CD4-positive, alpha-beta T cell treated with Interleukin-21 for 1 hour (primary cell): ENCODE measurements at places on chromosomes 4 and X.

DNA sequence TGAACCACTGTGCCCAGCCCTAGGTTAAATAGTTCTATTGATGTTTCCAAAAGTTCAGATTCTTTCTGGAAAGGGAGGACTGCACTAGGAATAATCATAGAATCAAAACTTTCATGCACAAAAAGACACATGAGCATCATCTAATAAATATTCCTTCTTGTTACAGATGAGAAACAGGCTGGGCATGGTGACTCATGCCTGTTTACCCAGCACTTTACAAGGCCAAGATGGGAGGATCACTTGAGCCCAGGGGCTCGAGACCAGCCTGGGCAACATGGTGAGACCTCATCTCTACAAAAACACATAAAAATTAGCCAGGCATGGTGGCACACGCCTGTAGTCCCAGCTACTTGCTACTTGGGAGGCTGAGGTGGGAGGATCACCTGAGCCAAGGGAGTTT lies 27.7 kb downstream of the LARP7 start:
- no peak for DNase-seq

DNA sequence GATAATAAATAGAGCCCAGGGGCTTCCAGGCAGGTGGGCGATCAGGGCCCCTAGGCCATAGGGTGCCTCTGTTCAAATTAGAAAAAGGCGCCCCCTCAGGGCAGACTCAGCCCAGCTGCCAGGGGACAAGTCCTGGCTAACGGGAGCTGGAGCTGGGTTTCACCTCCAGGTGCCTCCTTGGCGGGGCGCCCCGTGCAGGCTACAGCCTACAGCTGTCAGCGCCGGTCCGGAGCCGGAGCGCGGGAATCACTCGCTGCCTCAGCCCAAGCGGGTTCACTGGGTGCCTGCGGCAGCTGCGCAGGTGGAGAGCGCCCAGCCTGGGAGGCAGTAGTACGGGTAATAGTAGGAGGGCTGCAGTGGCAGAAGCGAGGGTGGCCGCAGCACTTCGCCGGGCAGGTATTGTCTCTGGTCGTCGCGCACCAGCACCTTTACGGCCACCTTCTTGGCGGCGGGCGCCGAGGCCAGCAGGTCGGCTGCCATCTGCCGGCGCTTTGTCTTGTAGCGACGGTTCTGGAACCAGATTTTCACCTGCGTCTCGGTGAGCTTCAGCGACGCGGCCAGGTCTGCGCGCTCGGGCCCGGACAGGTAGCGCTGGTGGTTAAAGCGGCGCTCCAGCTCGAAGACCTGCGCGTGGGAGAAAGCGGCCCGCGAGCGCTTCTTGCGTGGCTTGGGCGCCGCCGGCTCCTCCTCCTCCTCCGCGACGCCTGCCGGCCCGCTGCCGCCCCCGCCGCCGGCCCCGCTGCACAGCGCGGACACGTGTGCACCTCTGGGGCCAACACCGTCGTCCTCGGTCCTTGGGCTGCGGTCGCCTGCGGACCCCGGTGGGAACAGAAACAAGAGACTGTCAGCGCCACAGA lies 2.4 kb downstream of the NKX3-2 start:
- DNase-seq, result peak; percentile 35

GRCh38 chr4:101252721-101253120 lies 94.6 kb downstream of the PPP3CA start:
- no peak for DNase-seq

- DNase-seq, result no peak
These were observed 63.7 kb downstream of the TENM3 start for GRCh38 chr4:182306792-182307507.

DNA sequence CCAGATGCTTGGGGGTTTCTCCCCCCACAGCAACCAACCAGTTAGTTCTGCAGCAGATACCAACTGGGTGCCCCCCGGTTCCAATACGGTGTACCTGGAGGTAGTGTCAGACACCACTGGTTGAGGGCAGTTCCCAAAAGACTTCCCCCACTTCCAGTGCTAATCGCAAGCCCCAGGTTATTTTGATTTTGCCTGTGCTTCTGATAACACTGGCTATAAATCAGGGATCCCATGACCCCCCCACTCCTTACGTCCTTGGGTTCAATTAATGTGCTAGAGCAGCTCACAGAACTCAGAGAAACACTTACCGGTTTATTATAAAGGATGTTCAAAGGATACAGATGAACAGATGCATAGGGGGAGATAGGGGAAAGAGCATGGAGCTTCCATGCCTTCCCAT lies 5.5 kb downstream of the CLCN3 start:
- DNase-seq, result no peak

DNA sequence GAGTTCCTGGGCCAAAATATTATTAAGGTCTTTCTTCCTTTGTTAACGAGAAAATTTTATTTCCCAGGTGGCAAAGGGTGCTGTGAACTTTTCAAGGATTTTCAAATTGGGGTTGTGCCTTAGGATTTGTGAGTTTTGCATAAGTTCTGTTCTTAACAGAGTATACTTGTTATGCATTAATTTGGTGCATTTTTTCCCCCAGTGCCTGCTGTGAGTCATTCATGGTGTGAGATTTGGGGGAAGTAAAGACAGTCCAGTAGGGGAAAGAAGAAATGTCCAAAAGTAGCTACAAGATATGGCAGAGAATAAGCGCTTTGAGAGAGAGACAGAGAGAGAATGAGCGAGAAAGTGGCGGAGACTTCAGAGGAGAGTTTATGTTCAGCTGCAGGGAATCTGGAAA lies 239.2 kb downstream of the ARHGAP10 start:
- DNase-seq, result no peak

DNA sequence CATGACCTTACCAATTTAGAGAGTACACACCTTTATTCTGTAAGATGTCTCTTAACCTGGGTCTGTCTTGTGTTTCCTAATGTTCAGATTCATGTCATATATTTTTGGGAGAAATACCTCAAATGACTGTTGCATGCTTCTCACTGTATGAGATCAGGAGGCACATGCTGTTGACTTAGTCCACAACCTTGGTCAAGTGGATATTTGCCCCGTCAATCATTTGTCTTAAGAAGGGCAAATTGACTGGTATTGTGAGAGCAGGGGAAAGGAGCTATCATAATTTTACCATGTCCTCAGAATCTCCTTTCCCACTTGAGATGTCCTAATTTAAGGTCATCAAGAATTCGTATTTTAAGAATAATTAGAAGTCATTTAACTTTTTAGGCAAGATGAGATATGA lies 11.0 kb downstream of the NUDT9 start:
- DNase-seq, result no peak

GRCh38 chr4:3476341-3476747 lies 13.2 kb downstream of the DOK7 start:
- DNase-seq, result no peak

DNA sequence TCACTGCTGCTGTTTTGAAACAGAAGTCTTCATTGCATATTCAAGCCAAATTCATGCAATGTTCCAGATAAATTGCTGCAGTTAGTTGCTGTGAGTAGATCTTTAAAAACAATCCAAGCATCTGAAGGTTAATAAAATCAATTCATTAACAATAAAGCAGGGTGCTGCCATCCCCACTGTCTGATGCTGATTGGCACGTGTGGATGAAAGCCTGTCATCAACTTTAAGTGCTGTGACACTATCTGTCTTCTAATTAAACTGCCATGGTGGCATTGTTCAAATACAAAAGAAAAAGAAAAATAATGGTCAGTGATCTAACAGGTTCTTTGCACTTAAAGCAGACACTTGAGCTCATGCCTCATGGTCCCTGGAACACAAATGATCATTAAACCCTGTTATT lies 63.0 kb upstream of the MND1 start:
- DNase-seq, result no peak

DNA sequence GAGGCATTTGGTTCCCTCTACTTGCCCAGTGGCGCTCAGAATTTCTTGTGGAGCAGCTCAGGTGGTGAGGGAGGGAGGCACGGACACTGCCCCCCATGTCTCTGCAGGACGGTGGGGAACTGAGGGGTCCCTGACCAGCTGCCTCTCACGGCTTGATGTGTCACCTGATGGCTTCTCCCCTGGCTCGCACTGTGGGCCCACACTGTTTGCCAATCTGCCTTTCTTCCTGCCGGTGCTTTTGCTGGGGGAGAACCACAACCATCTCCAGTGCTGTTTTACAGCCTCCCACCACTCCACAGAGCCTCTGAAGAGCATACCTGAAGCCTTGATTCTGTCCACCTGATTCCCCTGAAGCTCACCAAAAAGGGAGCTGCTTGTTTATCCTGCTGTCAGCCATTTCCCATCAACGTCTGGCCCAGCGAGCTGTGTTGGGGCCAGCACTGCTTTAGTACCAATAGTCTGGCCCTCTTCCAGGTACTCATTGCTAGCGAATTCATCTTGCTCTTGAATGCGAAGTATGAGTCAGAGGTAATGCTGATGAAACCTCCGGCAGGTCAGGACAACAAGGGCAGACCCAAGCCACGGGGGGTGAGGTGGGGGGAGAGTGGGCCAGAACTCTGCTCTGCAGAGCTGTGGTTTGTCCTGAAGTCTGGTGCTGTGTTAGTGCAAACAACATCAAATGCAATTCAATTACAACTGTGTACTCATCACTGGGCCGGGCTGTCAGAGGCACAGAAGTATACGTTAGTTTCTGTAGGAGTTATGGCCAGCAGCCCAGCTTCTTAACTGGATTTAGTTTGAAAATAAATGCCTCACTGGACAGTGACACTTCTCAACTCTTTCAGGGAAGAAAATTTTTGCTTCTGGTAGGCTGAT lies 208.3 kb upstream of the JADE1 start:
- no peak for DNase-seq

DNA sequence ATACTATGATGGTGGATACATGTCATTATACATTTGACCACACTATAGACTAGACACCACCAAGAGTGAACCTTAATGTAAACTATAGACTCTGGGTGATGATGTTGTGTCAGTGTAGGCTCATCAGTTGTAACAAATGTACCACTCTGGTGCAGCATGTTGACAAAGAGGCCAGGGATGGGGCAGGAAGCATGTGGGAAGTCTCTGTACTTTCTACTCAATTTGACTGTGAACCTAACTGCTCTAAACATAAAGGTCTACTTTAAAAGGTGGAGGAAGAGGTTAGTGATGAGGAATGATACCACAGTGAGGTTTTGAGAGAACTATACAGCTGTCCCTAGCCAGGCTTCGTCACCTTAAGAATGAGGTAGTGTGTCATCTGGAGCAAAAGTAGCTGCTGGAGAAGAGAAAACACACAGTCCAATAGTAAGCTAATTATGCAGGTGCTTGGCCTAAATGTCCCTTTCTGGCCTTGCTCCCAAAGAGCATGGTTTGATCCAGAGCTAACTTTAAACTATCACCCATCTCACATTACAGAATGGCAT lies 38.4 kb downstream of the GRSF1 start:
- DNase-seq, result no peak

- DNase-seq, result peak; percentile 75
These were observed 4.9 kb upstream of the TXK start for GRCh38 chr4:48138936-48139335.

DNA sequence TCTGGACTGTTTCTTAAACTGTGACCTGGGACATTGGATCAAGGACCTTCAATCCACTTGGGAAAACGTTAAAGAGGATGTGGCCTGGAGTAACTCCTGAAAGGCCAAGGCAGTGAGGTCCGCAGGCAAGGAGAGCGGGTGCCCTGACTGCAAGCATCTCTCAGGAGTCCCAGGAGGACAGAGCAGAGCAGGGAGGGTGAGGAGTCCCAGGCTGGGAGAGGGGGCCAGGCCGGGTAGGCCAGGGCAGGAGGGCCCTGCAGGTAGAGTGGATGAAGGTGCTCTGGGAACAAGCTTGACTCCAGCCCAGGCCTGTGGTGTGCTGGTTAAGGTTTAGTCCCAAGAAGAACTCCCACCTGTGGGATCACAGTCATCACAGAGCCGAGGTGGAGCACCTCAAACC lies 13.8 kb downstream of the PNMA6E start:
- no peak for DNase-seq

DNA sequence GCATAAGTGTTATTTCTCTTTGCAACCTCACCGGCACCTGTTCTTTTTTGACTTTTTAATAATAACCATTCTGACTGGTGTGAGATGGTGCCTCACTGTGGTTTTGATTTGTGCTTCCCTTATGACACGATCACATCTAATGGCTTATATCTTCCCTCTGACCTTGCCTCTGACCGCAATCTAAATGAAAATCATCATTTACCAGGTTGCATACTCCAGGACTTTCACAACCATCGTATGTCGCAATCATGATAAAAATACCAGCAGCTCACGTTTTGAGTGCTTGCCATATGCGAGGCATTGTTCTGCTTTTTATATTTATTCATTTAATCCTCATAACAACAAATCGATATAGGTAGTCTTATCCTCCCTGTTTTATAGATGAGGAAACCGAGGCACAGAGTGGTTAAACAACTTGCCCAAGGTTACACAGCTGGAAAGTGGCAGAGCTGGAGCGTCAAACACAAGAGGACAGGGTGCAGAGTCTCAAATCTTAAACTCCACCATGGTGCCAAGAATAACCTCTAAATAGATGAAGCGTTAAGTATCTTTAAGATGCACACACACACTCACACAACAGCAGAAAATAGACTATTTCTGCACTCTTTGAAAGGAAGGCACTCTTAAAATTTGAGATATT lies 102.2 kb downstream of the SEL1L3 start:
- no peak for DNase-seq

DNA sequence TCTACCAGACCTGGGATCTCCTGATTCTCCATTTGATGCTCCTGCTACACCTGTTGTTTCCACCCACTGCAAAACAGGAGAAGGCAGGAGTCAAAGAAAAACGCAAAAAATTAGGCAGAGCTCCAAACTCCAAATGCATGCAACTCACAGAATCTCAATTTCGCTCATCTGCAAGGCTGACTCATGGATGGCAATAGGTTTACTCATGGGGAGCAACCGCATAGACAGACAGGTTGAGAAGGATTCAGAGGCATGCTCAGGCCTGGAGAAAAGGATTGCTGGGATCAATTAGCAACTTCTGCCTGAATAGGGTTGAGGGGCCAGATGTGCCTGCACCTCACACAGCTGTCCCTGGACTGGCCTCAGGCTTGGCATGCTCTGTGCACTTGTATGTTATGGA lies 231.0 kb downstream of the LDB2 start:
- DNase-seq, result no peak

DNA sequence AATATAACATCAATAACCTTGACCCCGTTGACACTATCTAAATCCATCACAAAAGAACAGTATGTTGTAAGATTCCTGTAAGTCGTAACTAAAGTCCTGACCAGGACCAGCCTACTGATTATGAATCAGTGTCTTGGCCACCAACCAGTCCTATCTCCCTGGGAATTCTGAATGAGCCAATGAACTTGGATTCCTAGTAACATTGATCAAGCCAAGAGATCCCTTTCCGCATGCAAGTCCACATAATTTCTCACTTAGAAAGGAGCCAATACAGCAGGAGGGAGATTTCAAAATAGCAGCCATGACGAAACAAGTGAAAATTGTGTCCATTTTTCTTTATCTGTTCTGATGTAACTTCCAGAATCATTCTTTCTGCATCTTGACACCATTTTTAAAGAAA lies 9.5 kb downstream of the XPNPEP2 start:
- no peak for DNase-seq
